CD4-positive, alpha-beta T cell treated with Interleukin-17A for 1 hour (primary cell): ENCODE measurements at places on chromosomes 13 and 19.
A peak's percentile ranks its signal among the peaks of the same experiment; 100 is the strongest.

DNA sequence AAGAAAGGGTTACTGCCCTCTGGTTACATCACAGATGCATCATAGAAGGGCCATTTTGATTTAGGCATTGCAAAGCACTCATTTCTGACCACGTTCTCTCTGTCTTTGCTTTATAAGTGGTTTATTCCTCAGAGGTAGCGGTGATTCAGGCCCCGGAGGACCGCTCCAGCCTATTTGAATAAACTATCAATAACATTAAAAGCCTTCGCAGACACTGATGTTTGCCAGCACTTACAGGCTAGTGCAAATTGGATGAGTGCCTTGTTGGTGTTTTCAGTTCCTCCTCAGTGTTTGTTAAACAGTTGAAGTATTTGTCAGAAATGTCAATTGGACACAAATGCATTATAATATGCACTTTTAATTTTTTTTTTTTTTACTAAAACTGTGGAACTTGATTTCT, 120.2 kb downstream of the RXFP2 start:
- DNase-seq = no peak

DNA sequence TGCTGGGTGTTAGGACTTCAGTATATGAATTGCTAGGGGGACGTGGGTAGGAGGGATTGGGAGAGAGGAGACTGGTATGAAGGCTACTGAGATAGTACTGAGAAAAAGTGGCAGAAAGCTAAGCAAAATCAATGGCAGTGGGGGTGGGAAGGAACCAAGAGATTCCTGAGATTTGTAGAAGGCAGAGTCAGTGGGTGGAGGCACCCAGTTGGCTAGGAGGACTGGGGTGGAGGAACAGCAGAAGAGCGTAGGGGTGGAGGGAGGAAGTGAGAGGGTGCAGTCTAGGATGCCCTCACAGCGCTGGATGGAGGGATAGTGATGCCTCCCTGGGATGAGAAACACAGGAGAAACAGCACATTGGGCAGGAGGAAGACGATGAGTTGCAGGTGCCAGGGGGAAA, 5.6 kb upstream of the MEDAG start:
- DNase-seq = no peak

DNA sequence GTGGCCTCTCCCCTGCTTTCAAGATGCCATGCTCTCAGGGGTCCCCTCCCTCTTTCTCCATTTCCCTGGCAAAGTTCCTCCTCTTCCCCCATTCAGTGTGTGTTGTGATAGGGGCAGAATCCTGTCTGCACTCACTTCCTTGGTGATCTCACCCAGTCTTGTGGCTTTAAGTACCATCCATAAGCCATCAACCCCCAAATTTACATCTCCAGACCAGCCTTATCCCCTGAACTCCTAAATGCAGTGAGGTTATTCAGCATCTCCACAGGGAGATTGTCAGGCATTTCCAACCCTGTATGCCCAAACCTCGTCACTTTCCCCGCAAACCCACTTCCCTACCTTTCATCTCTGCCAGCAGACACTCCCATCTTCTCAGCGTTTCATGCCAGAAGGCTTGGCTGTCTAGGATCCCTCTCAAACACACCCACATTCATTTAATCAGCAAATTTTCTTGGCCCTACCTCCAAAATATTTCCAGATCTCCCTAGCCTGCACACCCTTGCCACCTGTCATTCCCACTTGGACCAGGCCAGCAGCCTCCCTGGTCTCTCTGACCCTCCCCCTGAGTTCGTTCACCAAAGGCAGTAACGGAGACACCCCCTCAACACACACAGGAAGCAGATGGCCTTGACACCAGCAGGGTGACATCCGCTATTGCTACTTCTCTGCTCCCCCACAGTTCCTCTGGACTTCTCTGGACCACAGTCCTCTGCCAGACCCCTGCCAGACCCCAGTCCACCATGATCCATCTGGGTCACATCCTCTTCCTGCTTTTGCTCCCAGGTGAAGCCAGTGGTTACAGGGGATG, at the start of gene HCST:
Gene HCST (plus strand): TSS at position 676 of the 808 bp plus-strand sequence. CDS start 65 bp downstream, at position 741.
- DNase-seq = peak; percentile 74

- peak; percentile 51 for DNase-seq
Measured at GRCh38 chr13:41411522-41411921, 45.8 kb upstream of the RGCC start.

DNA sequence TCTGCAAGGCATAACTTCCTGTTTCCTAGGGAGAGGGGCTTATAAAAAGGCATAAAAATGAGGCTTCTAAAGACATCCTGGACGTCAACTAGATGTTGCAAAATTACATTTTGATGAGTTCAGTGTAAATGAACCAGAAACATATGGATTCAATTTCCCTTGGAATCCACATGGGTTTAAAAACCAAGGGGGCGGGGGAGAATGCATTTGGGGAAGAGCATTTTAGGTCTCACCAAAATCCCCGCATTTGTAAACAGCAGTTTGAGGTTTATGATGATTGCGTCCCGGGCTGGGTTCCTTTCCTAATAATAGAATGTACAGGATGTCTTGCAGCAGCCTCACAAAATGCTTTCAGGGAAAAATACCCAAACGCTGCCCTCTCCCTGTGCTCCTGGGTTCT, 407.8 kb downstream of the ZNF536 start:
- DNase-seq = no peak

GRCh38 chr19:7986321-7987113, 18.9 kb downstream of the ELAVL1 start:
- DNase-seq = no peak
